SK-N-MC (cell line): ENCODE measurements at places on chromosomes 4 and X.

- DNase-seq: no peak
Measured at GRCh38 chrX:39477762-39478120, 620.0 kb downstream of the BCOR start.

GRCh38 chr4:139153411-139154133 is 23.4 kb downstream of the ELF2 start:
- DNase-seq: no peak

- no peak for DNase-seq
Measured at GRCh38 chr4:71232056-71232430, 106.8 kb upstream of the SLC4A4 start.

- DNase-seq: no peak
Measured at GRCh38 chr4:31175242-31175910, 455.2 kb downstream of the PCDH7 start.

DNA sequence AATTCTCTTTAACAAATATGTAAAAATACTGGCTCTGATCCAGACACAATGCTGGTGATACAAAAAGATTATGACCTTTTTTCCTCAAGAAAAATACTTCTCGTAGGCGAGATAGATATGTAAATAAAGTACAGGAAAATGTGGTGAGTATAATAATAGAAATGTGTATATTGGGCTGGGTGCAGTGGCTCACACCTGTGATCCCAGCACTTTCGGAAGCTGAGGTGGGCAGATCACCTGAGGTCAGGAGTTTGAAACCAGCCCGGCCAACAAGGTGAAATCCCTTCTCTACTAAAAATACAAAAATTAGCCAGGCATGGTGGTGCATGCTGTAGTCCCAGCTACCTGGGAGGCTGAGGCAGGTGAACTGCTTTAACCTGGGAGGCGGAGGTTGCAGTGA is 55.0 kb downstream of the MRPL1 start:
- DNase-seq: no peak

GRCh38 chr4:183747931-183748670 is 89.0 kb downstream of the TRAPPC11 start:
- peak; percentile 37 for DNase-seq

DNA sequence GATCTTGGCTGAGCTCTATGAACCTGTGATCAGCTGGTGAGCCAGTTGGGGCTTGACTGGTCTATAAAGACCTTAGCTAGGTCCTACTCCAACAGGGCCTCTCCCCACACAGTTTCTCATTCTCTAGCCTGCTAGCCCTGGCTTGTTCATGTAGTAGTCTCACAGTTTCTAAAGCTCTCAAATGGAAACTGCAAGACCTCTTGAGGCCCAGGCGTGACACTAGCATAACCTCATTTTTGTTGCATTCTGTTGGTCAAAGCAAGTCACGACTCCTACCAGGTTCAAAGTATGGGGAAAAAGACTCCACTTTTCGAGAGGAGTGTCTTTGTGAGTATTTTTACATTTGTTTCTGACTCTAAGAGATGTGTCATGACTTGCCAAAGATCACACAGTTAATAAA is 50.9 kb downstream of the CEP44 start:
- DNase-seq: no peak

- no peak for DNase-seq
Measured at GRCh38 chr4:124555959-124556358, 156.6 kb downstream of the ANKRD50 start.

GRCh38 chr4:19614171-19614570 is 637.5 kb upstream of the SLIT2 start:
- DNase-seq: no peak

GRCh38 chr4:13441506-13441905 is 42.6 kb downstream of the RAB28 start:
- DNase-seq: no peak

GRCh38 chr4:168321006-168321405 is 2.5 kb upstream of the DDX60 start:
- no peak for DNase-seq

DNA sequence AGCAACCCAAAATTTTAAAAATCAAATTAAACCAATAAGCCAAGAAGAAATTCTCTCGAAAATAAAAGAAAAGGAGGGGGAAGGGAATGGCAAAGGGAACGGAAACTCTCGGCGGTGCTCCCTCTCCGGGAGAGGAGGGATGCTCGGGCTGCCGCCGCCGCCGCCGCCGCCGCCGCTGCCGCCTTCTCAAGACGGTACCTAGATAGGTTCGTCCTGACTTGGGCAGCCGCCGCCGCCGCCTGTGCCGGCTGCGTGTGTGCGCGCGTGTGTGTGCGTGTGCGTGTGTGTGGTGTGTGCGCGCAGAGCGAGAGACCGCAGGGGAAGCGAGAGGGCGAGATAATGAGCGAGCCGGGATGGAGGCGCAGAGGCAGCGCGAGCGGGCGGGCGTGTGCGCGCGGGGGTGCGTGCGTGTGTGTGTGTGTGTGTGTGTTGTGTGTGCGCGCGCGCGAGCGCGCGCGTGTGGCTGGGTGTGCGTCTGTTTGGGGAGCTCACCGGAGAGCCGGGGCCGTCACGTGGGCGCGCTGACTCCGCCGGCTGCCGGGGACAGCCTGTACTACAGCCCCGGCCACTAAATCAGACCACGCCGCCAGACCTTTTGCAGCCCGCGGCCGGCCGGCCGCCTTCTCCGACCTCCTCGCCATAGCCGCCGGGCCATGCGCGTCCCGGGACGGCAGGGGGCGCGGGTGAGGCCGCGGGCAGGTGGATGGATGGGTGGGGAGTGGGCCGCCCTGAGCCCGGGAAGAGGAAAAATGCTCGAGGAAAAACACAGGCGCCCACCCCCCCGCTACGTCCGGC is 111.6 kb downstream of the DHX15 start:
- no peak for DNase-seq

GRCh38 chrX:120625371-120625770 is 4.5 kb downstream of the C1GALT1C1 start:
- no peak for DNase-seq

DNA sequence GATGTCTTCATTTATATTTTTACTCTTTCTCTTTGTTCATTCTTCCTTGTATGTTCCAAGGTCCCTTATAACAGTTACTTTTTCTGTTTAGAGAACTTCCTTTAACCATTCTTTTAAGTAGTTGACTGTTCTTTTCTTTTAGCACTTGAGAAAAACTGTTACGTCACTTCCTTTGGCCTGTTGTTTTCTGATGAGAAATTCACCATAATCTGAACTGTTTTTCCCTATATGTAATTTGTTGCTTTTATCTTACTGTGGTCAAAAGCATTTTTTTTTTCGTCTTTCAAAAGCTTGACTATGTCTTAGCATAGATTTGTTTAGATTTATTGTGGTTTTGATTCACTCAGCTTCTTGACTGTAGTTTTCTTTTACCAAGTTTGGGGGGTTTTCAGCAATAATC is 1660.3 kb upstream of the PCDH10 start:
- no peak for DNase-seq

DNA sequence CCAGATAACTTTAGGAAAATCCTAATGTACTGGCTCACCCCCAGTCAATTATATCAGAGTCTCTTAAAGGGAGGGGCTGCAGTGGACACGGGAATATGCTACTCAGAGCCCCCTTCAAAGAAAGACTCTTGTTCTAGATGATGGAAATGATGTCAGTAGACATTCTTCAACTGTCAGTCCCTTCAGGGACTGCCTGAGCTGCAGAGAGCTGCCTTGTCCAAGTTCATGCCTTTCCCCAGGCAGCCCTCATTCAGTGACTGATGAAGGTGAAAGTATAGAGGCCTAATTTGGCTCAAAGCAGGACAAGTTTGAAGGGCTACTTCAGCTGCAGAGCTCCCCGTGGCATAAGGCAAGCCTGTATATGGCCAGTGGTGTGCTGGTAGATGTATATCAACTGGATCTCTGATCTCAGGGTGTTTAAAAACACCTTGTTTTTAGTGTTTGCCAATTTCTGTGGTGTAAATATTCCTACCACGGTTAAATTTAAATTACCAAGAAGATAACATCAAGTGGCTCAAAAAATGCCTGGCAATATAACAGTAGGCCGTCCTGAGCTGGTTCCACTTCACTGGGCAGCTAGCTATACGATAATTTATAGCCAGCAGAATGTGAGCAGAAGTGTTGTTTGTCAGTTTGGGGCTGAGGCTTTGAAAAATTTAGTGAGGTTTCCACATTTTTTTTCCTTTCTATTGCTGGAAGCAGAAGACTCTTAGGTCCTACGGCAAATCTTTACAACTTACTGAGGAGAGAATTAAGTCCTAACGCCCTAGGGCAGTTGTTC is 748.8 kb upstream of the FTHL17 start:
- DNase-seq: no peak

- DNase-seq: no peak
Measured at GRCh38 chr4:95637043-95637600, 88.3 kb upstream of the UNC5C start.

- no peak for DNase-seq
Measured at GRCh38 chr4:789571-790465, 36.1 kb downstream of the CPLX1 start.

DNA sequence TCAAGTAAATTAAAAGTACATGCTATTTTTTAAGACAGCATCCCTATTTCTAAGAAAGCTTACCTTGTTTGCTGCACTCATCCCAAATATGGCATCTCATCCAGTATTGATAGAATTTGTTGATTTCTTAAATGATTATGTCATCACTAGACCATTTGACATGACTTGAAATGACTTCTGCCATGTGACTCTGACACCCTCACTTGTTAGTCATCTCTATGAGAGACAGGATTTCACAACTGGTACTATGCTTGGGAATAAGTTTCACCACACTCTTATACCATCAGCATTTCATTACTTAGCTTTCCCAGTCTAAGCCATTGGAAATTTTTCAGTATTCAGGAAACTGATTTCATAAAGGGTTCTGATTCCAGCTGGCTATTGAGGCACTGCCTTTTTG is 55.3 kb downstream of the TMPRSS11F start:
- no peak for DNase-seq

DNA sequence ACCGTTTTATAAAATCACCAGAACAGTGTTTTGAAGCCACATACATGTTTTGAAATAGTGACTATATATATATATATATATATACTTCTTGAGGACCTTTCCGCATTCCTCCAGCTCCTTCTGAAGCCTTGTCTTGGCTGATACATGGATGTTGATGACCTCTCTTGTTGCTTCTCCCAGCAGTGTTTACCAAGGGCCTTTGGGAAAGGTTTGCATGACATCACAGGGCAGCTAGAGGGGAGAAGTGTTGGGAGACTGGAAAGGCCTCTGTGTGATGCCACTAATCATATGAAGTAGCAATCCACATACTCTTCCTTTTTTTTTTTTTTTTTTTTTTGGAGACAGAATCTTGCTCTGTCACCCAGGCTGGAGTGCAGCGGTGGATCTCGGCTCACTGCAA is 22.5 kb downstream of the WDR44 start:
- no peak for DNase-seq

DNA sequence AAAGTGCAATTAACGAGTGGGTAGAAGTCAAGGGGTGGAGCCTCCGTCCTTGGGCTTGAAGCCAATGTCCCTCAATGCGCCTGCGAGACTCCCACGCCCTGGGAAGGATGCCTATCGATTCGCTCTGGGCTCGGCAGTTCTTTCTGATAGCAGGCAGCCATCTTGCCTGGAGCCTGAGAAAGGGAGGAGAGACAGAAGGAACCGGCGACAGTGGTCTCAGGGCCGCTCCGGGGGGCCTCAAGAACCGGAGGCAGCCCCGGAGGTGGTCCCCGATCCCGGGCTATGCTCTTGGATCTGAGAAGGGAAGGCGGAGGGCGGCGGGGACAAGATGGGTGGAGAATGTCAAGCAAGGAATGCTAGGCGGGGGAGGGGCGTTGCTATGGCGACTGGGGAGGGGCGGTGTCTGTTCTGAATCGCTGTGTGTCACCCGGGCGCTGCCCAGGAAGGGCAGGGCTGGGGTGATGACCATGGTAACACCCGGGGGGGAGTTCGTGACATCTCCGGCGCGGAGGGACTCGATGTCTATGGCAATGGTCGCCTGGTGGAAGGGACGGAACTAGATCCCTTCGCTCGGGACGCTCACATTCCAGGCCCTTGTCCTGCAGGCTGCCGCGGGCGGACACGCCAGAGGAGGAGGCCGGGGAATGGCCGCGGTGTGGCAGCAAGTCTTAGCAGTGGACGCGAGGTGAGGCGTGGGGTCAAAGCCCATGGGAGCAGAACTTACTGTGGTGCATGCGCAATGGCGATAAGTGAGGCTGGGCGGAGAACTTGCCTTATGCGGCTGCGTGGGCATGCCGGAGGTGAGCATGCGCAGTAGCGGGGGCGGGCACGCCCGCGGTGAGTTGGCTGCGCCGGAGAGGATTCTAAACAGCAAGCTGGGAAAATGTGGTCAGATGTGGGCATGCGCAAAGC is at the start of gene WDR13:
TSS of gene WDR13 (plus strand) at position 140 of the 912 bp plus-strand sequence. CDS start at position 645, 505 bp downstream.
- peak; percentile 65 for DNase-seq

- no peak for DNase-seq
Measured at GRCh38 chr4:70908993-70909556, 6.9 kb downstream of the MOB1B start.

DNA sequence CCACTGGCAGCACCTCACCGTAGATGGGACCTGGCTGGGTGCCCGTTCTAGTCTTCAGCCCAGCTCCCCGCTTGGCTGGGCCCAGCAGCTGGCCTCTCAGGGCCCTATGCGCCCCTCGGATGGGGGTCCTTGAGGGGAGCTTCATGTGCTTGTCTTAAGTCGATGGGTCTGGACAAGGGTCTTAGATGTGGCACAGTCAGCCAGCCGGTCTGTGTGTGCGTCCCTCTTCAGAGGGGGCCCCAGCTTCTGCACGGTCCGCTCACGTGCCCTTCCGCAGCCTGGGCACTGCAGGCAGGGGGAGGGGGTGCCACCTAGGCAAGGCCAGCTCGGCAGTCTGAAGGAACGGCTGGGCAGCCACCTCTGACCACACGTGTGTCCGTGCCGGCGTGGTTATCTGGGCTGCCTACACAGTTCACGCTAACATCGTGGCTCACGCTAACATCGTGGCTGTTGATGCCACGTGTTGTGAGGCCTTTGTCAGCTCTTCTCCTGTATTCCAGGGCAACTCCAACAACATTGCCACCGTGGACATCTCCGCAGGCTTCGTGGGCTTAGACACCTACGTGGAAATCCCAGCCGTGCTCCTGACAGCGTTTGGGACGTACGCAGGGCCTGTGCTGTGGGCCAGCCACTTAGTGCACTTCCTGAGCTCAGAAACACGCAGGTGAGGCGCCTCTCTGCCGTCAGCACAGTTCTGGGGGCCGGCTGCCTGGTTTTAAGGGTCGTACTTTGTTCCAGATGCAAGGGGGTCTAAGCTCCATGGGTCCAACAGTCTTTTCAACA is 34.5 kb downstream of the PIGG start:
- no peak for DNase-seq

GRCh38 chrX:96705905-96706304 is 21.3 kb downstream of the DIAPH2 start:
- no peak for DNase-seq

GRCh38 chr4:100881283-100881682 is 363.5 kb upstream of the EMCN start:
- DNase-seq: no peak

GRCh38 chr4:183470821-183471220 is 26.4 kb downstream of the CDKN2AIP start:
- no peak for DNase-seq

GRCh38 chrX:64456828-64457227 is 61.6 kb upstream of the MTMR8 start:
- DNase-seq: no peak

GRCh38 chr4:128241425-128241913 is 46.1 kb downstream of the PGRMC2 start:
- no peak for DNase-seq
